Bladder microvascular endothelial cell (primary cell): ENCODE measurements at places on chromosomes 11 and 22. TPM values are rescaled to one million over a fixed set of nuclear protein-coding genes. Genes with fewer than 3 reads are reported as not detected.

Gene SPTBN2
- total RNA-seq: 14.4 and 48.3 TPM in 2 replicates

Gene TMEM191B
- 2.4 TPM in 1 of 2 replicates, not detected in the other for total RNA-seq

Gene SCGB1D4
- total RNA-seq: not detected in 2 replicates

Gene PIK3C2A
- 44.0 and 73.1 TPM in 2 replicates for total RNA-seq

Gene B4GALNT4
- 0.16 and 2.3 TPM in 2 replicates for total RNA-seq

Gene KCNJ5
- total RNA-seq: 0.16 TPM in 1 of 2 replicates, not detected in the other

Gene APOA1
- total RNA-seq: not detected in 2 replicates

Gene CCDC89
- 0.13 and 0.32 TPM in 2 replicates for total RNA-seq

Gene OR9Q2
- total RNA-seq: not detected in 2 replicates

Gene CLMP
- total RNA-seq: 0.06 and 0.32 TPM in 2 replicates

Gene TBC1D10A
- 6.2 and 10.8 TPM in 2 replicates for total RNA-seq

Gene ASPHD2
- total RNA-seq: 0.81 and 2.0 TPM in 2 replicates

Gene FREY1
- 0.44 and 0.49 TPM in 2 replicates for total RNA-seq

Gene RPUSD4
- total RNA-seq: 31.7 and 38.6 TPM in 2 replicates

Gene BLID
- total RNA-seq: 0.16 and 0.82 TPM in 2 replicates

Gene CASP5
- not detected in 2 replicates for total RNA-seq

Gene PLEKHB1
- total RNA-seq: 0.16 and 1.6 TPM in 2 replicates

Gene SLC22A12
- not detected in 2 replicates for total RNA-seq

Gene PRODH
- 0.16 TPM in 1 of 2 replicates, not detected in the other for total RNA-seq

Gene ADAMTS8
- total RNA-seq: not detected in 2 replicates

Gene C22orf15
- 0.13 and 0.81 TPM in 2 replicates for total RNA-seq

Gene RIMBP3C
- total RNA-seq: not detected in 2 replicates

Gene SCN4B
- total RNA-seq: under 0.01 and 0.06 TPM in 2 replicates

Gene OR8K1
- total RNA-seq: not detected in 2 replicates

Gene ROBO3
- 3.7 and 9.2 TPM in 2 replicates for total RNA-seq
